ENCODE measurements at places on chromosomes 2 and 18.

- DNase-seq = no peak
Observed at GRCh38 chr2:66301767-66302140, 133.2 kb upstream of the MEIS1 start.

GRCh38 chr2:46540496-46541331, 61.3 kb downstream of the TMEM247 start:
- no peak for DNase-seq

GRCh38 chr2:177589186-177589585, 196.6 kb downstream of the AGPS start:
- no peak for DNase-seq

- DNase-seq = no peak
Observed at GRCh38 chr2:193712912-193713311, 1518.2 kb upstream of the TMEFF2 start.

DNA sequence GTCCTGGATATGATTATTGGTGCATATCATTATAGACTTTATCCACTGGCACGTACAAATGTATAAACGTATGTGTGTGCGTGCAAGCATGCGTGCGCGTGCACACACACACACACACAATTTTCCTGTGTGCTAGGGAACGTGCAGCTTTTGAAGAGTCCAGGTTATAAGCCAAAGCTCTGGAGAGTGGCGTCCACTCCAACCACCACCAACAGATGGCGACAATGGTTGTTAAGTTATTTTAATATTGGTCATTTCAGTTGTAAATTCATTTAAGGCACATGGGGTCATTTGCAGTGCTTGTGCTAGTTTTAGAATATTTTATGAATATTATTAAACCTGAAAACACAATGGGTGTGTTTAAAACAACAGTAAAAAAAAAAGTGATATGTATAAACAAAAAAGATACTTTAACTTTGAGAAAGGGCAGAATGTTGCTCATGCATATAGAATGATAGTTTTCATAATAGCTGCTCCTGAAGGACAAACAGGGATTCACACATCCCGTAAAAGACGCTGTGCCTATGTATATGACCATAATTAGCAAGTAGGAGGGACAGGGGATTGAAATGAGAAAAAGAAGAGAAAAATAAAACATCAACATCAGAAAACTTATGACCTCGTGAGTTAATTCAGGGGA, 124.2 kb upstream of the ITGB6 start:
- DNase-seq = no peak

GRCh38 chr2:42169874-42170521, 845 bp downstream of the EML4 start:
- DNase-seq = no peak

DNA sequence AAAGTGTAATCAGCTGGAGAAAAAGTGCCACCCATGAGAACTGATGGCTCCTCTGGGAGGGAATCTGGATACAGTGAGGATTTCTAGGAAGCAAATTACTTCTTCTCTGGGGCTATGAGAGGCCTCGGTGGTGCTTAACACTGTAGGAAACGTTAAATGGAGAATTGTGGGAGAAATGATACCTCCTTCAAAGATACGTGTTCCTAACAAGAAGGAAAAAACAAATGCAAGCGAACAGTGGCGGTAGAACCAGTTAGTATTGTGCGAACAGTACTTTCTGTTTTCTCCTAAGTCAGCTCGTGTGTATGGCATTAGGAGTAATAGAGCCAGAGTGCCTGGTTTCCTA, 587 bp upstream of the MTIF2 start:
- DNase-seq = no peak

- DNase-seq = no peak
Observed at GRCh38 chr2:240151477-240152031, 11.1 kb upstream of the OTOS start.

Data from NCI-H524 (cell line).